ENCODE measurements at places on chromosomes 2 and 18.

DNA sequence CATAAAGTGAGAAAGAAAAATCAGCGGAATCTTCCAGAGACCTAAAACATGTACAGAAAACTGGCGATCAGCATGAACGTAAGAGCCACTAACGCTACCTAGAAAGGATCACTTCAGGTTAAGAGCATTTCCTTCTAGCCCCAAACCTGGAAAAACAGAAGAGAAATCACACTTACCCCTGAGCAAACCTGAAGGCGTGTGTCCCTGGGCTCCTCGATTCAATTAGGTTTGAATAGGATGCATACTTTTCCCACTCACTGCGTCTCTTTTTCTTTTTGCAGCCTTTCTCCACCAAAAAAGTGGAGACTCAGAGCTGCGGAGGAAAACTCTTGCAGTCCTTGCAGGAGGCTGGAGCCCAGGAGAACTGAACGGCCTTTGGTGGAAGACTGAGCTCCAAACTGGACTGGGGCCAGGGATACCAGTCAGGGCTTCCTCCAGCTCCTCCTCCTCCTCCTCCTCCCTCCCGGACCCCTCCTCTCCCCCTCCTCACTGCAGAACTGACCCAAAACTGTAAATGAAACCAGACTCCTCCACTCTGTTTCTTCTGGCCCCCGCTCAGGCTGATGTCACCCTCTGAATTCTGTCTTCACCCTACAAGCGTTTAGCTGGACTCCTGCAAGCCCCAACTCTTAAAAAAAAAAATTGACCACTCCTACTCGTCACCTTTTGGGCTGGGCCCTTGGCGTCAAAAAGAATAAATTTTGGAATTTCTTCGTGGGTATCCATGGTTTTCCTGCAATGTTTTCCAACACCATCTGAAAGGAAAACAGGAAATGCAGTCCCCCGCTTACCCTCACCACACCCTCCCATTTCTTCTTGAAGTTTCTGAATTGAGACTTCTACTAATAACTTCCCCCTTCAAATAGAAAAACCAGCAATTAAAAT is at the start of gene COL6A3:
TSS of gene COL6A3 (minus strand) at position 388 of the 885 bp plus-strand sequence. CDS start 17,347 bp downstream, outside the sequence.
- DNase-seq, result no peak

DNA sequence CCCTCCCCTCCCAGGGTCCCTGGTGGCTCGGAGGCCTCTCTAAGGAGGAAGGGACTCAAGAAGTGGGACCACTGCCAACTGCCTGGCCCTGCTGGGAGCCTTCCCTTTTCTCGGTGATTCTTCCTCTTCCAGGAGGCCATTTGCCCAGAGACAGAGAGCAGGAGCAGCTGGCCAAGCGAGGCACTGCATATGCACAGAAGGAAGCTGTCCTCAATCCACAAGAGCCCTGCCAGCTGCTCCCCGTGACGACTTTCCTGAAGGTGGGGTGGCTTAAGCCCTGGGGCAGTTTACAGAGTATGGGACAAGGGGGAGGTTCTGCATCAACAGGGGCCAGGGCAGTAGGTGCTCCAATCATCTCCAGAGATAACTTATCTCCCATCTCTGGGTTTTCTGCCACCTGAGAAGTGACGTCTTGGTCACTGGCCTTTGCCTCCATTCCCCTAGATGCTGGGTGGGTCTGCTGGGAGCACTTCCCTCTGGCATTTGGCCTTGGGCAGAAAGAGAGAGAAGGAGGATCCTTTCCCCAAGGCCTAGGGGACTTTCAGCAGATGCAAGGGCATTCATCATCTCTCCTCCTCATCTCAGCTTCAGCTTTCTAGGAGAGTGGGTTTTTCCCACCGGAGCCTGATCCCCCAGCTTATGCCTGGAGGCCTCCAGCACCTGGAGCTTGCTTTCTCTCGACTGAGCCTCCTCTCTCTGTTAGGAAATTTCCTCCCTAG is 28.5 kb downstream of the CIB4 start:
- DNase-seq, result no peak

DNA sequence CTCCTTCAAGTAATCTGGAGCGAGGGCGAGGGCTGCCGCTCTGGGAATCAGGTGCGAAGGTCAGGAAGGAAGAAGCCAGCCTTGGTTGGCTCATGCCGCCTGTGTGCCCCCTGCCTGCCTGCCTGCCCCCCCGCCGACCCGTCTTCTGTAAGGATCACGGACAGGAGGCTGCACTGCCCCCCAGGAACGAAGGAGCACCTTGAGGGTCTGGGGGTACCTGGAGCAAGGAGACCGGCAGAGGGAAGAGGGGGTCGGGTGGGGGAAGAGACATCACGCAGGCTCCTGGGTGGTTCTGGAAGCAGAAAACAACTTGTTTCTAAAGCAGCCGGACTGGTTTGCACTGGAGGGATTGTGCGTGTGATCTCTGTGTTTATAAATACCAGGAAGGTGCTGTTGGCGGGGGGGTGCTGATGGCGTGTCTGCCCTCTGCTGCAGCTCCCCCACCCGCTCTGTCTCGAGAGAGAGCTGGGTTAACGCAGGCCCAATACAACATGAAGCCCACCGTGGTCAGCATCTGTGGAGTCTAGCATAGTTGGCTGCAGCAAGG is 1.7 kb downstream of the FOSL2 start:
- no peak for DNase-seq

GRCh38 chr2:218323526-218324472 is 31.5 kb upstream of the TMBIM1 start:
- no peak for DNase-seq

DNA sequence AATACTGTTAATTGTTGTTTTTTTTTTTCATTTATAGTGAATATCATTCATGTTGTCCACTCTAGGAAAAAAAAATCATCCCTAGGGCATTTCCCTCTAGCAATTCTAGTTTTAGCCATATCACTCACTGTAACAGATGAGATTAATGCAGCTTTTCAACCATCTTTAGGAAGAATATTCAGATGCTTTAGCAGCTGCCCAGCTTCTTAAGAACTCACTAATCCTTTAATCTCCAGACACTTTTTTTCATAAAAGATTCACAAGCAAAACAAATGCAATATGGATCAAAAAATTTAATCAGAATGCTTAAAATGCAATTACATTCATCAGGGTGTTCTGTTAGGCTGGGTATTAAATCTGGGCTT is 692.6 kb downstream of the ERBB4 start:
- DNase-seq, result no peak

- DNase-seq, result no peak
Measured at GRCh38 chr2:191922736-191923651, 76.1 kb upstream of the CAVIN2 start.

- DNase-seq, result no peak
Measured at GRCh38 chr2:36963106-36963505, 3.2 kb downstream of the STRN start.

DNA sequence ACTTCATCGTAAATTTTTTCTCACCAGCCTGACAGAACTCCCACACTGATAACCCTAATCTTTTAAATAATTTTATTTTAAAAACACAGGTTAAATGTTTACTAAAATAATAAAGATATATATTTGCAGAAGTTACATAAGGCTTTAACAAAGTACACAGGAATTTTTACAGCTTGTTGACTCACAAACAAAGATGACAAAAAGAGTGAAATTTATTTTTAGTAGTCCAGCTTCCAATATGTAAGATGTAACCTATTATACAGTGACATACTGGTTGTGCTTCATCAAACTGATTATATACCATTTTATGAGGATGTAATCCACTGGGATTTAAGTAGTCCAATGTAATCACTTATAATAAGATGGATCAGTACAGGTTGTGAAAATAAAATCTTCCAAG is 348.9 kb upstream of the SLC39A10 start:
- no peak for DNase-seq

- DNase-seq, result no peak
Measured at GRCh38 chr2:68185541-68186164, 28.0 kb downstream of the PNO1 start.

GRCh38 chr2:28390241-28390745 is 2.4 kb upstream of the FOSL2 start:
- DNase-seq, result no peak

DNA sequence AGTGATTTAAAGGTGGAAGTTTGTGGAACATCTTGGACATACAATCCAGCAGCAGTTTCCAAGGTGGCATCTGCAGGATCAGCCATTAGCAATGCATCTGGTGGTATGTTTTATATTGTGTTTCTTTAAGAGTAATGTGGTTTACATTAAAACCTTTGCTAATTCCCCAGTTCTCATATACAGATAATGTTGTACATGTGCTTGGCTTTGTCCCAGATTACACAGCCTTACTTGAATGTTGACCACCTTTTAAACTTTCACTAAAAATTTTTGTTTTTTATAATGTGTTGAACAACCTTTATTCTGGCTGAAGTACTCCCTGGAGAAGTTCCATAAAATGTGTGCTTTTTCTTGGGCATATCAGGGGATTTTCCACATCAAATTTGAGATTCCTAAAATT is 57.5 kb downstream of the MIB1 start:
- DNase-seq, result no peak

- DNase-seq, result peak; percentile 90
Measured at GRCh38 chr2:181680055-181680936, at the start of gene NEUROD1. TSS of gene NEUROD1 (minus strand) at chr2:181680517. CDS start at chr2:181678860, 1,657 bp downstream.

DNA sequence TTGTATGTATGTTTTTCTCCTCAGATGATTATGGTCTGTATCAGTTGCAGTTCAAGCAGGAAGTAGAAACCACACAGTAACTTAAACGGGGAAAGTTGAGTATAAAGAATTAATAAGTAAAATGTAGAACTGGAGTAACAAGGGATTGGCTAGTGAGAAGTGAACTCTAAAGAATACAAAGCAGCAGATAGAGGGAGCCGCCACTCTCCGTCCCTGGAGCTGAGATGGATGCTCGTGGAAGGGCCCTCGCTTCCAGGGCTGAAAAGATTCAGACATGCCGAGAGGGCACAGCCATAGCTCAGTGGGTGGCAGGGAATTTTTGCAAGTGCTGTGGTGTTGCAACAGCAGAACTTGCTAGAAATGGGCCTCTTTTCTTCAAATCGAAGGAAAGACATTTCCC is 155.8 kb downstream of the COL6A3 start:
- DNase-seq, result no peak

DNA sequence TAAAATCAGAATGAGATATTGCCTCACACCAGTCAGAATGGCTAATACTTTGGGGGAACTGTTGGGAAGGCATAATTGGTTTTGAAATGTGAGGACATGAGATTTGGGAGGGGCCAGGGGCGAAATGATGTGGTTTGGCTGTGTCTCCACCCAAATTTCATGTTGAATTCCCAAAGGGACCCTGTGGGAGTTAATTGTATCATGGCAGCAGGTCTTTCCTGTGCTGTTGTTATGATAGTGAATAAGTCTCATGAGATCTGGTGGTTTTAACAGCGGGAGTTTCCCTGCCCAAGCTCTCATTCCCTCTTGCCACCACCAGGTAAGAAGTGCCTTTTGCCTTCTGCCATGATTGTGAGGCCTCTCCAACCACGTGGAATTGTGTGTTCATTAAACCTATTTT is 59.6 kb downstream of the CSRNP3 start:
- no peak for DNase-seq

DNA sequence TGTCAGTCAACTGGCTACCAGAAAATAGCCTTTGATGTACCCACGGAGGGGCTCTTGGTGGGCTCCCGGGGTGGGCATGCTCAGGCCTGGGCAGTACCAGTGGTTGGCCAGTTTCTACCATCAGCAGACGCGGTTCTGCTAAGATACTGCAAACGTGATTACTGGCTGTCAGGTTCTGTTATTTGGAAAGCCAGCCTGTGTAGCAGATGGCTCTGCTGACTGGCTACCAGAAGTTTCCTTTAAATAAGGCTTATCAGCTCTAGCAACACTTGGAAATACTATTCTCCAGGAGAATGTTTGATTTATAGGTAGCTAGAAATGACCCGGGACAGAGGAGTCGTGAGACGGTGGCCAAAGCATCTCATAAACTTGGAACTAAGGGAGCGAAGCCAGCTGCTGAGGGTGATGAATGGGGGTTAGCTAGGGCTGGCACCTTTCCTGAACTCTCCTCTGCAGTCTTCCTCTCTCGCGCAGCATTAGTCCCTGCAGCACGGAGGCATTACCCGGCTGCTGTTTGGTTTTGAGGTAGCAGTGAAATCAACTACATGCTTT is 171.9 kb downstream of the AGAP1 start:
- no peak for DNase-seq

GRCh38 chr2:38301340-38301968 is 75.6 kb downstream of the ATL2 start:
- DNase-seq, result no peak

GRCh38 chr18:74387383-74387782 is 69.7 kb downstream of the DIPK1C start:
- no peak for DNase-seq

GRCh38 chr2:170409164-170409535 is 231.2 kb downstream of the MYO3B start:
- DNase-seq, result no peak

DNA sequence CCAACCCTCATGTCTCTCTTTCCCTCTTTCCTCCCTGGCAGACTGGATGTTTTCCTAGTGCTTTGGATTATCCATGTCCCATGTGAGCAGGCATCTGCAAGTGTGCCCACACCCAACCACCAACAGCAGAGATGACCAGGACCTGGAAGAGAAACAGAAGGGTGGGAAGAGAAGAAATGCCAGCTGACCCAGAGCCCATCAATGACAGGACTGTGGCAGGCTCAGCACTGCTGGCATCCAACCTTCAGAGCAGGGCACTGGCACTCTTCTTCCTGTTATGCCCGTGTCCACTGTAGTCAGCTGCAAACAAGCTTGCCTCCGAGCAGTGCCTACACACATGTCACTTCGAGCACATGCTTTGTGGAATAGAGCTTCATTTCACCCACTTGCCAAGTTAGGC is 121.1 kb downstream of the TANC1 start:
- peak; percentile 46 for DNase-seq

DNA sequence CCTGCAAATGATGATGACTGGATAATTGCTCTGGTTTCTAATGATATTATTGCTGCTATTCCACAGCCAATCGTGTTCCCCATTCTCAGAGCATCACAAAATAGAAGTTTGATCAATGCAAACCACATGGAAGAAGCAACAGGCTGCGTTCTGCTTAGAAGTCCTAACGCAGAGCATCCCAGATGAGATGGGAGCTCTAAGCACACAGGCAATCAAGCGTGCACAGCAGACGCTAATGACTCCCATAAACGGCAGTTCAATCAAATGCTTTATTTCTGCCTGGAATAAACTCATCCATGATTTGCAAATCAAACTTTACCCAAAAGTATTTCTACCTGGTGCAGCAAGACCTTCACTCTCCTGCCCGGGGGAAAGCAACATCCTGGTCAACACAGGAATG is 304.2 kb downstream of the FBXO15 start:
- no peak for DNase-seq

- DNase-seq, result no peak
Measured at GRCh38 chr2:180523621-180524340, 456.6 kb upstream of the UBE2E3 start.

- DNase-seq, result no peak
Measured at GRCh38 chr2:219541611-219542180, 1.9 kb downstream of the CHPF start.

DNA sequence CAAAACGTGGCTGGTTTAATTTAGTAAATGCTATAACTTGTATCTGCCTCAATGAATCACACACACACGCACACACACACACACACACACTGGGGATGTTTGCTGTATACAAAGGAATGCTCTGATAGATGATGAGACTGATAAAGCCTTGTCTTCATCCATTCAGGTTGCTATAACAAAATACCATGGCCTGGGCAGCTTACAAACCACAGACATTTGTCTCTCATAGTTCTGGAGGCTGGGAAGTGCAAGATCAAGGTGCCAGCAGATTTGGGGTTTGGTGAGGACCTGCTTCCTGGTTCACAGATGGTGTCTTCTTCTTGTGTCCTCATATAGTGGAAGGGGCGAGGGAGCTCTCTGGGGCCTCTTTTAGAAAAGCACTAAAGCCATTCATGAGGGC is 149.5 kb upstream of the HDAC4 start:
- DNase-seq, result no peak
